ENCODE measurements at places on chromosomes 16 and 17.

GRCh38 chr16:1713331-1713730 lies 7.3 kb downstream of the MAPK8IP3 start:
- no peak for DNase-seq

DNA sequence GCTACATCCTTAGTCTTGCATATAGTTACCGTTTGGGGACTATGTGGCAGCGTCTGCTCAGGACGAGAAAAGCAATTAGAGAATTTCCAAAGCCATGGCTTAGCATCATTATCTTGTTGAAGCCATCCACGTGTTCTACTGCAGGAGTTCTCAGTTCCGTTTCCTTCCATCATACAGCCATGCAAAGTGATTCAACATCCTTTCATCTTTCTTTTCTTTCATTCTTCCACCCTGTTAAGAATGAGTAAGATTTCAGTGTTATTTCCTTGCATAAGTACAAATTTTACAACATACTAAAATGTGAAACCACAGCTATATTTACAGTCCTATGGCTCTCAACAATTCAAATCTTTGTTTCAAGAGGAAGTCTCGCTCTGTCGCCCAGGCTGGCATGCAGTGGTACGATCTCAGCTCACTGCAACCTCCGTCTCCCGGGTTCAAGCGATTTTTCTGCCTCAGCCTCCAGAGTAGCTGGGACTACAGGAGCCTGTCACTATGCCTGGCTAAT lies 3.8 kb downstream of the MARF1 start:
- peak; percentile 29 for DNase-seq

GRCh38 chr17:64150237-64151015 lies 20.5 kb upstream of the ERN1 start:
- DNase-seq, result no peak

- DNase-seq, result no peak
Measured at GRCh38 chr16:68097088-68097487, 11.9 kb downstream of the NFATC3 start.

DNA sequence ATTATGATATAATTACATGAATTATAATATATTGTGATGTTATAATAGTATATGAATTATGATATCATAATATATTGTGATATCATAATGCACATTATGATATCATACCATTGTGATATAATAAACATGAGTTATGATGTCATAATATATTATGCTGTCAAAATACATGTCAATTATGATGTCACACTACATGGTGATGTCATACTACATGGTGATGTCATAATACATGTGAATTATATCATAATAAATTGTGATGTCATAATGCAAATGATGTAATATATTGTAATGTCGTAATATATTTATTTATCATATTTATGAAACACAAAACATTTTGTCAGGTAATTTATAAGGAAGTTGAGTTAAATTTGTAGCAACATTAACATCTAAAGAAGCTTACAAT lies 1950.1 kb downstream of the TP53TG3F start:
- DNase-seq, result no peak

- DNase-seq, result no peak
Measured at GRCh38 chr17:40958086-40958953, 8.4 kb downstream of the KRT39 start.

- DNase-seq, result no peak
Measured at GRCh38 chr17:28008513-28008912, 34.0 kb upstream of the NLK start.

- DNase-seq, result no peak
Measured at GRCh38 chr16:54506741-54507500, 220.3 kb upstream of the IRX3 start.

DNA sequence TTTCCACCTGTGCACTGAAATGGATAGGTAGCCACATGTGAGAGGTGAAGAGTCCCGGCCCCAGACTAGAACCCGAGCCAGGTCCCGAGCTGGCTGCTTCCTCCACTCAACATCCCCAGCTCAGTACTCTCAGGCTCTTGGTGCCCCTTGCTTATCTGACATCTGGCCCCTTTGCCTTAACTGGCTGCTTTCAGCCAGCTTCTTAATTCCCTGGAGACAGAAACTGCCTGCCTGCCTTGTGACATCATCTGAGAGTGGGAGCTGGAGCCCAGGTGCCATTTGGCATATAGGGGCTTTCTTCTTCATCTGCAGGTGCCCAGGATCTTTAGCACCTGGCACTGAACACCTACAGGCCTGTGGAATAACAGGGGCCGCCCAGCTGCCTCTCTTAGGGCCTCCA lies 8.9 kb downstream of the CHAD start:
- DNase-seq, result peak; percentile 5

DNA sequence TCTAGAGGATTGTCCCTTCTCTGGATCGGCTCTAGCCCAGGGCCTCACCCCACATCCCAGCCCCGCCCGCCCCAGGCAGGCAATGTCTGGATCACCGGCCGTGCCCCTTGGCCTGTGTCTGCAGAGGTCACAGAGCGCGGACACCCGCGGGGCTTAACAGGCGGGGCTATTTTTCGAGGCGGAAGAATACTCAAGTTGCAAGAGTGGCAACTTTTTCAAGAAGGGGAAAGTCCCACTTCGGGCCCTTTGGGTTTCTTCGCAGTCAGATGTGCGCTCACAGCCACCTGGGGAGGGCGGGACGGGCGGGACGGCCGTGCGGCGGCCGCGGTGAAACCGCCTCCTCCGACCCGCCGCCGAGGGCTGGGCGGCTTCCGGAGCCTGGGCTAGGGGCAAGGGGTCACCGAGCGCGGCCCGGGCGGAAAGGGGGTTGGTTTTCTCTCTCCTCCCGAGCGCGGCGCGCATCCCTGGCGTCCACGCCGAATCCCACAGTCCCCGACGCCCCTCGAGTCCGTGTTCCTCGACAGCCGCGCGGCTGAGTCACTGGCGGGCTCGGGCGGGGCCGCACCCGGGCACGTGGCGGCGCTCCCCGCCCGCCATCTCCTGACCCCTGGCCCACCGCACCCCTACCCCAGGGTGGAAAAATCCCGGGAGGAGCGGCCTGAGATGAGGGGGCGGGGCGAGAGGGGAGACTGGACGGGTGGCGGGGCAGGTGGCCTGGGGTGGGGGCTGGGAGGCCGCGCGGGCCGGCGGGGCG lies 1.2 kb upstream of the PFN1 start:
- DNase-seq, result peak; percentile 87

DNA sequence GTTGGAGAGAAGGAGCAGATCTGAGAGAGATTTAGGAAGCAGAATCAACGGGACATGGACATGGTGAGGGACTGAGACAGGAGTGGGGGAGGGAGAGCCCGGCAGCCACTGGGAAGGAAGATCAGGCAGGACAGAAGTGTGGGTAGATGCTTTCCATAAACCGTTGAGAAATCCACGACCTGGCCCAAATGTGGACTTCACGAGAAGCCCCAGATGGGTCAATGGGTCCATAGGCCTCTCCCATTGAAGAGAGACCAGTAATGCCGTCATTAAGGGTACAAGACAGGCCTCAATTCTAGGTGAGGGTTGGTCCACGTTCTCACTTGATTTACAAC lies 530 bp upstream of the CCL22 start:
- DNase-seq, result peak; percentile 35

- DNase-seq, result no peak
Measured at GRCh38 chr16:2768403-2769089, 8.5 kb downstream of the ELOB start.

- DNase-seq, result no peak
Measured at GRCh38 chr16:88861359-88861758, 4.4 kb downstream of the TRAPPC2L start.

GRCh38 chr16:46996391-46996790 lies 22.9 kb upstream of the DNAJA2 start:
- DNase-seq, result peak; percentile 60

DNA sequence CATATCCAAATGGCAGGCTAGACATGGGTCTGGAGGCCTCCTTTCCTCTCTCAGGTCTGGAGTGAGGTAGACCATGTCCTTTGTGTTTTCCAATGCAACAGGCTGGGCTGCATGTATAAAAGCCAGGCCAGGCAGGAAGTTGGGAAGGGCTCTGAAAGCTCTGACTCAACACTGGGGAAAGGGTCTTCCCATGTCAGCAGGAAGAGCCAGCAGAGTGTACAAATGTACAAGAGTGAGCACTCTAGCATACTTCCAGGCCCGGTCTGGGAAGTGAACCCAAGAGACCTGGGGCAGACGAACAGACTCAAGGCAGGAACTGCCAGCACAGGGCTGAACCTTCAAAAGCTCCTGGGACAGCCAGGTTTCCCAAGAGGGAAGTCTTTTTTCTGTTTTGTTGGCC lies 7.0 kb downstream of the ATPAF2 start:
- no peak for DNase-seq

- DNase-seq, result no peak
Measured at GRCh38 chr17:58301504-58302150, 20.9 kb upstream of the MPO start.

GRCh38 chr17:64092113-64092512 lies 37.8 kb downstream of the ERN1 start:
- DNase-seq, result no peak

DNA sequence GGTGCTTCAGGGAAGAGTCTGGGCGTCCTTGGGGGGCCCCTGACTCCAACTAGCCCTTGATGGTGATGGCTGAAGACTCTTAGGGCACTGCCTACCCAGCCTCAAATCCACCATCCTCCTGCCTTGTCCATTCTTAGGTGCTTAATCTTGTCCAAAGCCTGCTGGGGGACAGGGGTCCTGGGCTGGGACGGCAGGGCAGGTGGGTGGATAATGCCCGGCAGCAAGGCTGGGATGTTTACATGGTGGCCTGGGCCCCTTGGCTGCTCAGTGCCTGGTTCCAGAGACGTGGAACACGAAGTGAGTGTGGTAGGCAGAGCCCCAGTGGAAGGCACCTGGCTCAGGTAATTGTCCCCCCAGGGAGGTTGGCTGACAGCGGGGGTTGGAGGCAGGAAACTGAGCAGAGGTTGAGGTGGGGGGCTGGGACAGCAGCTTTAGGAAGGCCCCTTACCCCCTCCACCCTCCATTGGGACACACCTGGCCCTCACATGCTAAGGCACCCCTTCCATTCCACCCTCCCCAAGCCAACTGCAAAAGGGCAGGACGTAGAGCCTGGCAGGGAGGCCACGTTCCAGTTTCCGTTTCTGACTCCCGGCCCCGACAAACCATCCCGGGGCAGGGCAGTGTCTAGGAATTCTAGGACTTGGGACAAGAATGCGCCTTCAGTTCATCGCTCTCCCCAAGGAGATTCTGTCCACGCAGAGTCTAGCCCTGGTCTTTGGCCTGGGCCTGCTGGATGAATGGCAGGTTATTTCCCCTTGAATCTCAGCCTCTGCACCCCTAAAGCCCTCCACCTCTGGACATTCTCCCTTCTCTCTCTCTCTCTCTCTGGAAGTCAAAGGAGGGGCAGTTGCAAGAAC lies 1.9 kb downstream of the FOXJ1 start:
- DNase-seq, result no peak

- no peak for DNase-seq
Measured at GRCh38 chr16:69040144-69040909, 65.1 kb upstream of the HAS3 start.

DNA sequence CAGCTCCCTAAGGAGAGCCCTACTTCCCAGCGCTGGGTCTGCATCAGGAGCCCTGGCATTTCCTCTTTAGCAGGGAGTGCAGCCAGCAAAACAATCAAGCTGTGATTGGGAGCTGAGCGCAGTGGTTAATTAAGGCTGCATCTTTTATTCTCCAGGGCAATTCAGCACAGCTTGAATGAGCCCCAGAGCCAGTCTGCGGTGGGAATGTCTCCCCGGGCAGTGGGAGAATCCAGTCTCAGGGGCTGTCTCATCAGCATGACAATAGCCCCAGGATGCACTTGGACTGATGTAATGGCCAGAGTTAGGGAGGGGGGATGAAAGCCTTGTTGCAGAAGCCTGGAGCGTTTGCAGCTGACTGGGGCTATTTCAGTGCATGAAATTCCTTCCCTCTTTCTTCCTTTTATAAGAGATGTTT lies 292.6 kb upstream of the SOX9 start:
- DNase-seq, result no peak

- DNase-seq, result no peak
Measured at GRCh38 chr16:56300242-56300623, 108.9 kb downstream of the GNAO1 start.

- no peak for DNase-seq
Measured at GRCh38 chr16:2846511-2847310, 11.3 kb downstream of the PRSS22 start.

DNA sequence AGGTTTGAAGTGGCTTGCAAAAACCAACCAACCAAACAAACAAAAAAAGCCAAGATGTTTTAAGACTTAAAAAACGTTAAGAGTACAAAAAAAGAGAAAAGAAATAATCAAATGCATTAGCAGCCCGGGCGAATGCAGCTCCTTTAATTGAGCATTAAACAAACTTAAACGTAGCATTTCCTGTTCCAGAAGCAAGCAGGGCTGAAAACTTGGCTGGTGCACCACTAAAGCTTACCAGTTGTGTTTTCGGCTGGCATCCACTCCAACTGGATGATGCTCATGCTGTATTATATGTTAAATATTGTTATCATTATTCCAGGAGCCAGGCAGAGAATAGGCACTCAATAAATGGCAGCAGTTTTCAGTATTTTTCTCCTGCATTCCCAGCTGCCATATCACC lies 45.1 kb downstream of the IRX6 start:
- DNase-seq, result no peak

DNA sequence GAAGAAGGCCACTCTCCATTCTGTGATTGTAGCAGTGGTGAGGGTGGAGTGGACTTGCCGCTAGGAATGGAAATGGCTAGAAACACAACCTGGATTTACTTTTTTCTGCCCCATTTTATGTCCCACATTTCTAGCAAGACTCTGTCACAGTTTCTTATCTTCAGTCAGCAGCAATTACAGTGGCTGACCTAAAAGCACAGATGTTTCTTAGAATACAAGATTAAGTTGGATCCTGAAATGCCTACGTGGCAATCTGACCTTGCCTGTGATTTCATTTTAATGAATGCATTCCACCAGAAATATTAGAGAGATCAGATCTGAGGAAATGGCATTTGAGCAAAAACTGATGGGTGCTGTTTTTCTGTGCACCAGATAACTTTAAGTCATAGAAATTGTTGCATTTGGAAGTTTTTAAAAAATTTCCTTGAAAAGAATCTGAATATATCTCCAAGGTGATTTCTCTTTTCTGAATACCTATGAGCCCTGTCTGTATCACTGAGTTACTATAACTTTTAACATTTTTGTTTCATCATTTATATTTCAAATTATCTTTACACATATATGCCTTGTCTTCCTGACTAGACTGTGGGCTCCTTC lies 5.4 kb downstream of the HEATR3 start:
- no peak for DNase-seq

GRCh38 chr17:74736513-74737298 lies at the start of gene RAB37:
RAB37 (plus strand) TSS chr17:74737256; CDS start chr17:74737273, 17 bp downstream.
- DNase-seq, result peak; percentile 75

DNA sequence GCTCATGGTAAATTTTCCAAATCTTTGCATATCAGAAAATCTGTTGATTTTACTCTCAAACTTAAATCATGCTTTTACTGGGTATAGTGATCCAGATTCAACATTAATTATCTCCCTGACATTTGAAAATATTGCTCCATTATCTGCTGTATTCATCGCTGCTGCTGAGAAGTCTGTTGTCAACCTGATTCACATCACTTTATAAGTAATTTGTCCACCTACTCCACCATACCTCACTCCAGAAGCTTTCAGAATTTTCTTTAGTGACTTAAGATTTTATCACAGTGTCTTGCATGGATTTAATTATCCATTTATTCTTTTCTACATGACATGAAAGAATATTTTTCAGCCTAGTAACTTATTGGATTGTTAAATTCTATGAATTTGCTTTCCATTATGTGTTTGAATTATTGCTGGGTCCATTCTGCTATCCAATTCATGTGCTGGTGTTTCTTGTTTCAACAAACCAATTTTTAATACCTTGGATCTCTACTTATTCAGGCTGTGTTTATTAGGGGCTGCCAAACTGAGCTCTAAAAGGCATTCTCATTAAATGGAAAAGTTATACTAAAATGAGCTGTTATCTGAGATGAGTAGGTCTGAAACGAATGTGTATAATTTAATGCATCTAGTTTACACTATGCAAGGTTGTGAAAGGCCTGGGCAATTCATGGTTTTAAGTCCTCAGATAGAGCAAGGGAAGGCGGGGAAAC lies 519.3 kb upstream of the CDH11 start:
- no peak for DNase-seq

Data from GM10248 (cell line).